Esophagus squamous epithelium (tissue), 5 donors: ENCODE measurements at places on chromosomes 12 and 14.

GRCh38 chr12:24679126-24679525, 269.8 kb downstream of the BCAT1 start:
- DNase-seq, result no peak

DNA sequence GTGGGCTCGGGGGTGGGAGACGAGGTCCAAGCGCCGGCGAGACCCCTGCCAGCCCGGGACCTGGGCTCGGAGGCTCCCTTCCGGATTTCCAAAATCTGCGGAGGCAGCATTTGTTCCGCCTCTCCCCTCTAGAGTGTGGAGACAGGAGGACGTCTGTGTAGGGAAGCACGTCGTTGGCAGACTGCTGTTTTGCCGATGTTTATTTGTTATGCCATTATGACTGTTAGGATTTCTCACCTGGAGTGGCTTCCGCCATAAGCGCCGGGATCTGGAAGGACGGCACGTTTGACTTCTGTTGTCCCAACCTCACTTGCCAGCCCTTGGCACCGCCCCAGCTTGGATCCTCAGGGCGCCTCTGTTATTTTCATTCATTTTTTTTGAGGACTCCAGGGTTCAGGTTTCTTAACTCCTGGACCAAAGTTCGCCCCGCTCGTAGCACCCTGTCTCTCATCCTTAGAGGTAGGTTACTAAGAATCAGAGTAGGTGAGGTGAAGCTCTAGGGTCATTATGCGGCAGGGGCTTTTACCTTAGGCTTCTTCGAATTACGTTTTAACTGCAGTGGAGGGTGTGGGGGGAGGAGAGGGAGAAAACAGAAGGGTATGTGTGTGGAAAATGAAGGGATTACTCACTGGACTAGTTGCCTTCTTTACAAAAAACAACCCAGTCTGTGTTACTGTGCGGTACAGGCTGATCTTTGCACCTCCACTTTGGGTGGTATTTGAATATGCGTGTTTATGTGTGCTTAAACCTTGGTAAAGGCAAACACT, 547 bp upstream of the PYGL start:
- no peak for DNase-seq

DNA sequence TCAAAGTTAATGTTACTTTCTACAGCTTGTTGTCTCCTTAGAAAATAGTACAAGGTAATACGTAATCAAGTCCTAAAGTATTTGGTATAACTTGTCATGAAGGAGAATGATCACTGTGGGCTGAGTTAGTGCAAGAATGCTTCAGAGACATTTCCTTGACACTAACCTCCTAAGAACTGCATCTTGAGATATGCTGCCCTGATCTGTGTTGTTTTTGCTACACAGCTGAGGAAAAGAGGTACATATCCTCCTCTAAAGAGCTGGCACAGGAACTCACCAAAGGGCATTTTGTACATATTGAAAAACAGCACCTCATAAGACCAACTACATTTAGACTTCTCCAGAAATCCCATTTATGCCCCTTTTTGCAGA, 28.7 kb downstream of the RAP1B start:
- no peak for DNase-seq

GRCh38 chr12:65891987-65892481, 67.8 kb downstream of the HMGA2 start:
- DNase-seq, result no peak

- DNase-seq, result no peak
Observed at GRCh38 chr12:93922583-93923006, 225.8 kb upstream of the PLXNC1 start.

DNA sequence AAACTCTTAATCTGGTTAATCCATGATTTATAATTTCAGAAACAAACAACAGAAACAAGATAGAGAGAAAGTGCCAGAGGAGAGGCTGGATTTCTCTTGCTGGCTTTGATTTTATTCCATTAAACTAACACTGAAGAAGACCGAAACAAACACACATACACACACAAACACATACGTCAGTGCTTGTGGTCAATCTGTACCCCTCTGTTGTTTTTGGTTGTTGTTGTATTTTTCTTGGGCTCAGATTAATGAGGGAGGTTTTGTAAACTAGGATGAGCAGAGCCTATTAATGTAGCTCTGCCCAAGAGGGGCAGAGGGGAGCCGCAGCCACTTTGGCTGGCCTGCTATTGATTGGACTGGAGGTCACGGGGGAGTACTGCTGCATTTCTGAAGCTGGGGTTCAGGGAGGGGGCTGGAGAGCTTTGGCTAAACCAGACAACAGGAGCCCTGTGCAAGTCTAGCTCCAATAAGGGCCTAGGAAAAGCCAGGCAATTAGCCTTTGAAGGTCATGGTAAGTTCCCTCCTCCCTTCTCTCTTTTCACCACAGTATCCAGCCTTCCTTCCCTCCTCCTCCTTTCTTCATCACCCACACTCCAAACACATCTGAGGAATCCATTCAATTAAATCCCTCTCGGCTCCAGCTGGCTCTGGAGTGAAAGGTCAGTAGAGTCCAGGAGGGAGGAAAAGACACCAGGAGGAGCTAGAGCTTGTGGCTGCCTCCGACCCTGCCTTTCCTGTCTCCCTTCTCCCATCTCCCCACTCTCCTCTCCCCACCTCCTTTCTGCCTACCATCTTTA, 344.1 kb upstream of the LMO3 start:
- no peak for DNase-seq

GRCh38 chr12:42766754-42767153, 177.2 kb upstream of the PRICKLE1 start:
- no peak for DNase-seq

DNA sequence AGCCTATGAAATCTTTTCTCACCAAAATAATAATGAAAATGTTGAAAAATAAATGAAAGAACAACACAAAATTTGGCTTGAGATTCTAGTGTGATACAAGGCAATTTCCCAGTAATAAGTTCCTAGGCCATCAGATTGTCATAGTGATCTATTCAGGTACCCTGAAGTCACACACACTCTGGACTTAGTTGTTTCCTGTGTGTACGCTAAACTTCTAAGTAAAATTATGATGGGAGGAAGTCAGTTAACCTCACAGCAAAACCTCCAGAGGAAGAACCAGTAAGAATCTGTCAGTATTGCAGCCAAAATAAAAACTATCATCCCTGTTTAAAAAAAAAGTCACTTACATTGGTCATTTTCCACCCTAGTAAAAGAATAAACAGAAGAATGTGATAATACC, 81.9 kb downstream of the DBX2 start:
- DNase-seq, result no peak

DNA sequence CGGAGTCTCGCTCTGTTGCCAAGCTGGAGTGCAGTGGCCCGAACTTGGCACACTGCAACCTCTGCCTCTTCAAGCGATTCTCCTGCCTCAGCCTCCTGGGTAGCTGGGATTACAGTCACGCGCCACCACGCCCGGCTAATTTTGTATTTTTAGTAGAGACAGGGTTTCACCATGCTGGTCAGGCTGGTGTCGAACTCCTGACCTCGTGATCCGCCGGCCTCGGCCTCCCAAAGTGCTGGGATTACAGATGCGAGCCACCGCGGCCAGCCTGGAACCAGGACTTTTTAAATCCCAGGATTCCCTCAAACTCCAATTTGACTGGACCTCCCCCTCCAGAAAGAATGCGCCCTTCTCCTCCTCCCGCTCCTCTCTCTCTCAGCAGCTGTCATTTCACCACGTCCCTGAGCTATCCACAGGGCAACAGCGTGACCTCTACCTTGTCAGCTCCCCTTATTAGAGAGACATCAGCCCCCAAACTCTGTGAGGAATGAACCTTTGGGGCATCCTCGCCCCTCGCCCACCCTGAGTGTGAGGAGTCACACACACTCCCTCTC, 2.0 kb downstream of the ESYT1 start:
- no peak for DNase-seq

- DNase-seq, result no peak
Observed at GRCh38 chr14:41000350-41000749, 606.3 kb upstream of the LRFN5 start.

DNA sequence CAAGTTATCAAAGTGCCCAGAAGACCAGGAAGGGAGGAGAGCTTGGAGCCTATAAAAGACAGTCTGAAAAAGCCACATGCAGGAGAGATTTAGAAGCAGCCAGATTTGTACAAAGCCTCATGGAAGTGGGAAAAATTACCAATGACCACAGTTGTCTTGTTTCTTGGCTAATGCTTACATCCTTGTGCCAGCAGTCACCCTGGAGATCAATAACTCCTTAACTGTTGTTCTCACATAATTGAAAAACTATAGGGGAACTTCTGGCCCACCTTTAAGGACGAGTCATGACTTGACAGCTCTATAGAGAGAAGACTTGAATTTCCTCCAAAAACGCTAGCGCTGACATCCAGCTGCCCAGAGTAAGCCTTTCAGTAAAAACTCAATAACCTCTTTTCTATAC, 313.1 kb downstream of the GALC start:
- DNase-seq, result no peak

DNA sequence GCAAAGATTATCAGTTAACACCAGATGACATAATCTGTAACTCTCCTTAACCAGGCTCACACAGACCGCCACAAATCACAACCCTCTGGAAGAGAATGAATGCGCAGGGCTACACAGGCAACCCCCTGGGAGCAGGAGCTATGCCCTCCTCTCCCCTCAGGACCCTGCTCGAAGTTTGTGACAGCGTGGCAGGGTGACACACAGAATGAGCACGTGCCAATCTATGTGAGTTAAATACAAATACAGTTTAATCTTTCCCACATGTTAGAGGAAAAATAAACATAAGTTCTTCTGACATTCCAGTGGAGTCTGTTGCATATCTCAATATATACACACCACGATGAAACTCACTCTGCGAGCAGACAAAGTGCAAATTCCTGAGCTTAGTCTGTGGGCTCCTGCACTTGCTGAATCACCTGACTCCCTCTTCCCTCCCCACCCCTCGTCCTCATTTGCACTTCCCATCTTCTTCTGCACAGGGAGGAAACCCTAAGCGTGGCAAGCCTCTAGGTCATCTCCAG, 37.6 kb downstream of the BCAT1 start:
- DNase-seq, result no peak

GRCh38 chr12:105626653-105627052, 296.2 kb downstream of the C12orf75 start:
- DNase-seq, result no peak

DNA sequence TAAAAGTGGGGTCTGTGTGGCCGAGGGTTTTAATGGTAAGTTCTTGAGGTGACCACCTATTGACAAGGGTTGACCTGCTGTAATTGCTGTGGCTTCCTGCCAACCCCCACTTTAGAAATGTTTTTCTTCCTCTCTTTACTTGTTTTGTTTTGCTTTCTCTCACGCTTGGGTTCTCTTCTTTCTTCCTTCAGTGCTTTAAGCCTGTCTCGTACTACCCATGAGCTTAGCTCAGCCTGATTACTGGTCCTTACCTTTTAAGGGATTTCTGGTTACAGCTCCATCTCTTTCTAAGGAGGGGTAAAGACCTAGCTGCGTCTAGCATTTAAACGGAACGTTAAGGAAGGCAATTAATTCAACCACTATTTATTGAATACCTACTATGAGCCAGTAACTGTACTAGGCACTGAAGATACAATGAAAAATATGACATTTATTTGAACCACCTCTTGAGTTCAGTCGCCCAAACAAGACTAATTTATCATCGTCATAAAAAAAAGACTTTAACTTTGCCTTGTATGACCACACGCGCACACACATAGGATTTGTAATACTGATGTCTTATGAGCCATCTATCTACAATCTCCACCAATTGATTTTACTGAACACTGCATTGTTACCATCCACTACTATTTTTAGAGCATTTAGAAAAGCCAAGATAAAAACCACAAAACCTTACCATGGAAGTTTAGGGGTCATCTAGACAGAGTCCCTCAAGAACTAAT, 888 bp upstream of the PPP1R12A start:
- no peak for DNase-seq

GRCh38 chr12:31205054-31205453, 120.9 kb downstream of the SINHCAF start:
- no peak for DNase-seq

DNA sequence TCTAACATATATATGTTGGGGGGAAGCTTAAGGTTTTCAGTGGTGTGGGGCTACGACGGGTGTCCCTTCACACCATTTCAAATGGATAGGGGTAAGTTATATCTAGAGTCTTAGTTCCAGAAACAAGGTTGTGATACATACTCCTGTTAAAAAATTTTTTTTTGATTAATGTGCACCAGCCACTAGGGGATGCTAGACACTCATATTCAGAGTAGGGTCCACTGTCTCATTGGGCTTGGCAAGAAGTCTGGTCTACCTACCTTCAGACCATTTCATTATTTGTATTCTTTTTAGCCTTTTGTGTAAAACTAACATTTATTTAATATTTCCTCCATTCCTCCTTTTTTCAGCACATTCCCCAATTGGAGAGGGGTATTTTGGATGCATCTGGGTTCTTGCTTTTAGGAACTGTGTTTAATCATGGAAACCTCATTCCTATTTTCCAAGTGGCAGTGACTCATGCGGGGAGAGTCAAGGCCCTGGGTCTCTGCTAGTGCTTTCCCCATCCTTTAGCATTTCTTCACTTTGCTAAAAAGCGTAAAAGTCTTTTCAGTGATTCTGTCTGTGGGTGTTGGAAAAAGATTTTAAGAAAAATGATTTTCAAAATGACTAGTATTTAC, 33.4 kb downstream of the ANO4 start:
- no peak for DNase-seq

- DNase-seq, result no peak
Observed at GRCh38 chr14:69519204-69520100, 34.9 kb downstream of the PLEKHD1 start.

DNA sequence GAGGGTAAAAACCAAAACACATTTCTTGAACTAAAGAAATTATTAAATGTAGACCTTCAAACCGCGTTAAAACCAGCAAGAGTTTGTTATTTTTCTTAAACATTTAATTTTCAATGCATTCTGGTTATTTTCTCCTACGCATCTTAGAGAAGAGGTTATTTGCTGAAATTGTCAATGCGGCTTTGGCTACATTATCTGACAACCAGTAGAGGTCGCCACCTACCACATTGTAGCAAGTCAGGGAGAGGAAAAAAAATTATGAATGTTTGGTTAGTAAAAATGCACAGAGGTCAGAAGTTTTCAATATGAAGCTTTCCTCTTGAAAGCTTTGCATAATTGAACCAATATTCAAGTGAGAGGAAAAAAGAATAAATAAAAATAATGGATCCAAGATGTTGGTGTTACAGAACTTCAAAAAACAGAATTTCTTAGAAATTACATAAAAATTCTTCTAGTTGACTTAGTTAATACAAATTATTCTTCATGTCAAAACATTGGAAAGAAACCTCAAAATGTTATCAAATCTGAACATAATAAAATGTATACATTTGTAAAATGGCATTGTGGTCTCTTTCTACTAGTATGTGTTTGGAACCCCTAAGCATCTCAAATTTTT, 159.4 kb upstream of the TMTC2 start:
- no peak for DNase-seq

DNA sequence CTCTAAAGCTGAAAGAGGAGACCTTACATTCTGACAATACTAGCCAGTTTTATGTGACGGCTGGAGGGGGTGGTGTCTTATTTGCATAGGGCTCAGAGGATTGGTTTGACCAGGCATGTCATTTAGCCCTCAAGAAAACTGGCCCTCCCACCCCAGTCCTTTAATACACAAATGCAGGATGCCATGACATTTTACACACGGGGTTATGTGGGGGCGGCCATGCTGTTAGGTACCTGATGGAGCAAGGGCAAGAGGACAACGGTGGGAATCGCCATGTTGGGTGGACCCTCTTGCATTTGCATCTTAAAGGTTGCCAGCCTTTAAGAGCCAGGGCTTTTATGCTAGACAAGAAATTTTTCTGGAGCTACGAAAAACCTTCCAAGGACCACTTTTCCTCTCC, 23.3 kb downstream of the MDM2 start:
- DNase-seq, result no peak

- no peak for DNase-seq
Observed at GRCh38 chr14:31834616-31835015, 242.5 kb upstream of the ARHGAP5 start.

- DNase-seq, result no peak
Observed at GRCh38 chr14:101595887-101596721, 34.8 kb downstream of the DIO3 start.
